ENCODE measurements at places on chromosomes 5 and 9.

DNA sequence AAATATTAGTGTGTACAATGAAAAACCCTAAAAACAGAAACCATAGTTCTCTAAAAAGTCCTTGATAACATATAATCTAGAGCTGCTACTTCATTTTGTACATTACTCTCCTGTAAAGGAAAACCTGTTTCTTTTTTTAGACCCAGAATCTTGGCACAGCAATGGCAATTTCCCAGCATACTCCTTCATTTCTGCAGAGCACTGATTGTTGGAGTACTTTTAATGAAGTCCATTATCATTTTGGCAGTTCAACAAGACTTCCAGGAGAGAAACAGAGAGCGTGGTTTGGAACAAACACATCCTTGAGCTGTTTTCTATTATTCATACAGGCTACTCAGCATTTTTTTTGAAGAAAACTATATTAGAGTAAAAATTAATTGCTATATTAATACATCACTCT is 22.7 kb upstream of the MROH2B start:
- DNase-seq, result no peak

DNA sequence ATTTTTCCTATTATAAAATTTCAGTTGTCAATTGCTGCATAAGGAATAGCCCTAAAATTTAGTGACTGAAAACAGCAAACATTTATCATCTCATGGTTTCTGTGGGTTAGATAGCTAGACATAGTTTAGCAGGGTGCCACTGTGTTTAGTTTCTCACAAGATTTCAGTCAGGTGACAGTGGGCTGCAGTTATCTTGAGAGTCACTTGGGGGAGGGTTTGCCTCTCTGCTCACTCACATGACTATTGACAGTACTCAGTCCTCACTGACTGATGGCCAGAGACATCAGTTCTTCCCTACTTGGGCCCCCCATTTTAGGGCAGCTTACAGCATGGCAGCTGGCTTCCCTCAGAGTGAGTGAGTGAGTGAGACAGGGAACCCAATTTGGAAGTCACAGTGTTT is 42.0 kb downstream of the PBX3 start:
- no peak for DNase-seq

DNA sequence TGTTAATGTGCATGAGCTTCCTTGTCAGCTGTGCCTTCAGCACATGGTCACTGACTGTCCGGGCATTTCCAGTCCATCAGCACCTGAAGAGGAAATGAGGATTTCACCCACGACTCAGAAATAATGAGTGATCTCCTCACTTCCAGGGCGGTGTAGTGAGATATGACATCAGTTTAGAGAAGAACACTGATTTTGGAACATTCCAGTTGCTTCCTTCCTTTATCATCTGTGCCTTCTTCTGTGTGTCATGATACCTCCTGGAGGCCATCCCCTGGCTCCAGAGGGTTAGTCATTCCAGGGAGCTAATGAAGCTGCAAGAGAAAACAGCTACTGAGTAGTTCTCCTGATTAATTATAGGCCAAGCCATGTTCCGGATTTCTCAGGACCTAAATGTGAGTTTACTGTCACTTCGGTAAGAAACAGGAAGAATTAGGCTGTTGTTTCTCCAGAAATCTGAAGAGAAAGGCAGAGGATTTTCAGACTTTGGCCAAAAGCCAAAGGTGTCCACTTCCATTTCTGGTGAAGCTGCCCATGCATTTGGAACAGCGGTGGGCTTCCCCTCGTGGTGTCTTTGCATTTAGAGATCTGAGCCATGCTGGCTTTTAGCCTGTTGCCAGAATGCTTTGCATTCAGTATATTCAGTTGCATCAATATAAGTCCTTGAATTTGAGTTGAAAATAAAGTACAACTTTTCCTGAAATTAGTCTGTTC is 161.3 kb upstream of the OTULINL start:
- no peak for DNase-seq

GRCh38 chr5:156920042-156920860 is 42.8 kb downstream of the TIMD4 start:
- DNase-seq, result no peak

DNA sequence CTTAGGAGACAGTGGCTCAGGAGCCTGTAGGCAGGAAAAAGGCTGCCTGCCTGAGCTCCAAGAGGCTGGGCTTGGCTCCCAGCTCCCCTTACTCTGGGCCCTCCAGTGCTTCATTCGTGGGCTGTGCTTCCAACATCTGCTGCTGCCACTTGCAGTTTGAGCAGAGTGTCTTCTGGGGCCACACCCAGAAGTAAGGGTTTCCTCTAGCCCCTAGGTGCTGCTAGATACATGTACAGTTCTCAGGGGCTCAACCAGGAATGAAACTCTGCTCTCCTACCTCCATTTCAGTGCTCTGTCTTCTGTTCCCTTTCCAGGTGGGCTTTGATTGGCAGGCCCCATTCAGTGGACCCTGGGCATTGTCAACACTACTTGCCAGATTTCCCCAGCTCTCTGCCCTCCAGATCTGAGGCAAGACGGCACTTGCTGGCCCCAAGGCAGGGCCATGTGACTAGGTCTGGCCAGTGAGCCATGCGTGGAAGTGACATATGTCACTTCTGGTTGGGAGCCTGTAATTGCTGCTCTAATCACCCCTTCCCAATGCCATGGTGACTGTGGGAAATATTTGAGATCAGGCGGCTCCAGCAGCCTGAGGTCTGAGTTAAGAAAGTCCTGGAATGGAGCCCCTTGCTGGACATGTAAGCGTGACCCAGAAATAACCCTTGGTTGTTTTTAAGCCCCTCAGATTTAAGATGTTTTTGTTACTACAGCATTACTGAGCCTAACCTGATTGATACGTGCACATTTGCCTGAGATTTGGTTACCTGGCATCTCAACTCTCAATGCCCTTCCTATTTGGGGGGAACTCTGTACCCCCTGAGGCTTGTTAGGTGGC is 9.4 kb upstream of the BOD1 start:
- DNase-seq, result no peak

DNA sequence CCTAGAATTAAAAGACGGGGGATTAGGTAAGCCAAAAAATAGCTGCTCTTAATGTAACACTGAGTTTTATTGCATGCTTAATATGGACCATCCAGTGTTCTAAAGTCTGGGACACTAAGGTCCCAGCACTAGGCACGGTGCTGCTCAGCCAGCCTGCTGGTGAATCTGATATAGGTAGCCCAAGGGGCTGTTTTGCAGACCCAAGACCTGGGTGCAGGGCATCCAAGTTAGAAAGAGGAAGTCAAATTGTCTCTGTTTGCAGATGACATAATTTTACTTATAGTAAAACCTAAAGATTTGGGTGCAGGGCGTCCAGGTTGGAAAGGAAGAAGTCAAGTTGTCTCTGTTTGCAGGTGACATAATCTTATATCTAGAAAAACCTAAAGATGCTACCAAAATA is 17.8 kb downstream of the IFNA5 start:
- no peak for DNase-seq

GRCh38 chr5:58012102-58012501 is 447.8 kb downstream of the PLK2 start:
- no peak for DNase-seq

- no peak for DNase-seq
These were observed 148.8 kb downstream of the IRX2 start for GRCh38 chr5:2602451-2603271.

DNA sequence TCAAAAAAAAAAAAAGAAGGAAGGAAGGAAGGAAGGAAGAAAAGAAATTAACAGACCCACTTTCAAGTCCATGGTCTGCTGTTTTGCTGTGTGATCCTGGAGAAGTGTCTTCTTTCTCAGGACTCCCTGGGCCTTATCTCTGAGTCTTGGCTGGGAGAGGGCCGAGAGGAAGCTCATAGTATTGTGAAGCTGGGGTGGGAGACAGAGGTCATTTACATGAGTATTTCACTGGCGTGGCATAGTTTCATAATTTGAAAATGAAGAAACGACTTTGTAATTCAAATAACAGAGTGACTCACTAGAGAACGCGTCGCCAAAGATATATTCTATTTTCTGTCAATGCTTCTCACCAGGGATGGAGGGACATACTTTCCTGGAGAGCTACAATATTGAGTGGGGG is 2.4 kb upstream of the C9orf50 start:
- no peak for DNase-seq

- DNase-seq, result no peak
These were observed 206.3 kb downstream of the CACNA1B start for GRCh38 chr9:138083873-138084272.
